NCI-H1930 (cell line): ENCODE measurements at places on chromosomes 7 and 10.

GRCh38 chr10:15802375-15802949 is 57.8 kb downstream of the MINDY3 start:
- DNase-seq = no peak

DNA sequence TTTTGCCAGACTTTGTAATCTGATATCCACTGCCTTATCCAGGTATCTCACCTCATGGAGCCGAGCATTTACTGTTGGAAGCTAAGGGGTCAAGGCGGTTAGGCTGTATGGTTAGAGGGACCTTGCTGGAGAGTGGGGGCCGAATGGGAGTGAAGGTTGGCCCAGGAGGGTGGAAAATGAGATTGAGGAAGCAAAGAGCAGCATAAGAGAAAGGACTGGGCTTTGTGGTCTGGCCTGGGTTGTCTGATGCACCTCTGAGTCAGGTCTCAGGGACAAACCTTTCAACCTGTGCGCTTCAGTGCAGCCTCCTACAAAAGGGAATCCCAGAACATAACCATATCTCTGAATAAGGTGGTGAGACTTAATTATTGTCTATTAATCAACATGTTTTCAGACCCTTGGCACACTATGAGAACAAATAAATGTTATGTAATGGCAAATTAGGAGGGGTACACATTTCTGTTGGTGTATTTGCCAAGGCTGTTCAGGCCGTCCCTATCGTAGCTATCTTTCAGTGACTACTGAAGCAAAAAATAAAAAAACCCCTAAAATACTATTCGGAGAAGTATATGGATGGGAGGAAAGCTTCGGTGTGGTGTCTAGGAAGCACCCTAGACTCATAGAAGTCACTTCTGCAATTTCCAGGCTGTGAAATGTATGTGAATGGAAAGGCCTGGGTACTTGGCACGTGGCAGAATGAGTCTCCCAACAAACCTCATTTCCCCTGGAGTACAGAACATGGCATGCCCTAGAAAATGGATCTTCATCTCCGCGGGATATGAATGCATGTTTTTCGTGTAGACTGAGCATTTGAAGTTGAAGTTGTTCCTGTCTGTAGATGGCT is 4.3 kb downstream of the CAMK1D start:
- no peak for DNase-seq

GRCh38 chr10:17814973-17815372 is 5.8 kb downstream of the MRC1 start:
- no peak for DNase-seq

DNA sequence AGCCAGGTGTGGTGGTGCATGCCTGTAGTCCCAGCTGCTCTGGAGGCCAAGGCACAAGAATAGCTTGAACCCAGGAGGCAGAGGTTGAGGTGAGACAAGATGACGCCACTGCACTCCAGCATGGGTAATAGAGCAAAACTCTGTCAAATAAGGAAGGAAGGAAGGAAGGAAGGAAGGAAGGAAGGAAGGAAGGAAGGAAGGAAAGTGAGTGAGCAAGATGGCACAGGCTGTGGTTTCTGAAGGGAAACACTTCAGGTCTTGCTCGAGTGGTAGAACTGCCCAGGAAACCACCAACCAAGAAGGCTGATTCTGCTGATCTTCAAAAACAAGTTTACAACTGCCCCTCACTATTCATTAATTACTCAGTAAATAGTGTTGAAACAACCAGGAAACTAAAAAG is 45.2 kb downstream of the EZH2 start:
- no peak for DNase-seq

GRCh38 chr7:15853832-15854470 is 167.5 kb upstream of the MEOX2 start:
- no peak for DNase-seq

GRCh38 chr10:117768333-117769042 is 225.9 kb downstream of the EMX2 start:
- DNase-seq = no peak

- no peak for DNase-seq
These were observed 41.3 kb upstream of the HPSE2 start for GRCh38 chr10:99276848-99277486.

GRCh38 chr7:79761876-79762429 is 308.5 kb upstream of the MAGI2 start:
- DNase-seq = no peak

GRCh38 chr7:95684037-95684436 is 87.7 kb upstream of the PDK4 start:
- DNase-seq = peak; percentile 49

- DNase-seq = no peak
These were observed 230.7 kb downstream of the SNX13 start for GRCh38 chr7:17709599-17709998.

GRCh38 chr7:93060865-93061264 is 56.9 kb downstream of the SAMD9 start:
- no peak for DNase-seq

GRCh38 chr7:40327873-40328272 is 193.1 kb downstream of the SUGCT start:
- DNase-seq = no peak

DNA sequence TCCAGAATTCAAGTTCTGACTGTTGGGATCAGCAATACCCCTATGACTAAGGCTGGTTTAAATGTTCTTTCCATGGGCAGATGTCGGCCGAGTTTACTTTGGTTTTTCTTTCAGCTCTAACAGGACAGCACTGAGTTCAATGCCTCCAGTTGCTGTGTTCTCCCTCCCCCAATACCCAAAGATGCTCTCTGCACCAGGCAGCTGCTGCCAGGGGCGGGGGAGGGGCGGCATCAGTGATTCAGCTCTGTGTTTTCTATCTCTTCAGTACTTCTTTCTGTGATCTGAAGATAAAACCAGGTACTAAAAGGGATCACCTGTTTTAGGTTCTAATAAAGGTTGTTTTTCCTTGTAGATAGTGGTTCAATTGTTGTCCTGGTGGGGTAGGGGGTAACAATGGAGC is 576.7 kb upstream of the POT1 start:
- DNase-seq = no peak

DNA sequence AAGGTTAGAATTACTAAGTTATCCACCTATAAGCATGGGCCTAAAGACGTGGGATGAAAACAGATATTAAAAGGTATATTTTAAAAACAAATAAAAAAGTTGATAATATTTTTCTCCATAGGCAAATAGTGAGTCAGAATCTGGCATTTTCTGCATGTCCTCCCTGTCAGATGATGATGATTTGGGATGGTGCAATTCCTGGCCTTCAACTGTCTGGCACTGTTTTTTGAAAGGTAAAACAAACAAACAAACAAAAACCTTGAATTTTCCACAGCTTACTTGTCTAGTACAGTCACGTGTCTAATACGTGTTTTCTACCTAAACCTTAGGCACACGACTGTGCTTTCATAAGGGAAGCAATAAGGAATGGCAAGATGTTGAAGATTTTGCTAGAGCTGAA is 17.4 kb downstream of the HBP1 start:
- DNase-seq = no peak

DNA sequence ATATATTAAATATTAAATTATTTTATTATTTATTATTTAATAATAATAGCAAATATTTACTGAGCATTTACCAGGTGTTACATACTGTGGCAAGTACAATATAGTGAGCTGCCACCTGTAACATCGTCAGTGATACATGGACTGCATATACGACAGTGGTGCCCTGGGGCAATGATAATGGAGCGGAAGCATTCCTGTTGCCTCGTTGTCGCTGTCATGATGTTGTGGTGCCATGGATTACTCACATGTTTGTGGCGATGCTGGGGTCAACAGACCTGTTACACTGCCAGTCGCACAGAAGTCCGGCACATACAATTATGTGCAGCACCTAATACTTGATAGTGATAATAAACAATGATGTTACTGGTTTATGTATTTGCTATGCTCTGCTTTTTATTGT is 20.6 kb downstream of the CAMK1D start:
- DNase-seq = no peak

- DNase-seq = no peak
These were observed 119.3 kb downstream of the BBS9 start for GRCh38 chr7:33248671-33249070.

- no peak for DNase-seq
These were observed 92.1 kb upstream of the IMMP2L start for GRCh38 chr7:111654343-111654742.
